Activated T-helper 1 cell treated with Interleukin-2 at 50 U/mL for 16 hours (primary cell): ENCODE measurements at places on chromosomes 4 and X.

DNA sequence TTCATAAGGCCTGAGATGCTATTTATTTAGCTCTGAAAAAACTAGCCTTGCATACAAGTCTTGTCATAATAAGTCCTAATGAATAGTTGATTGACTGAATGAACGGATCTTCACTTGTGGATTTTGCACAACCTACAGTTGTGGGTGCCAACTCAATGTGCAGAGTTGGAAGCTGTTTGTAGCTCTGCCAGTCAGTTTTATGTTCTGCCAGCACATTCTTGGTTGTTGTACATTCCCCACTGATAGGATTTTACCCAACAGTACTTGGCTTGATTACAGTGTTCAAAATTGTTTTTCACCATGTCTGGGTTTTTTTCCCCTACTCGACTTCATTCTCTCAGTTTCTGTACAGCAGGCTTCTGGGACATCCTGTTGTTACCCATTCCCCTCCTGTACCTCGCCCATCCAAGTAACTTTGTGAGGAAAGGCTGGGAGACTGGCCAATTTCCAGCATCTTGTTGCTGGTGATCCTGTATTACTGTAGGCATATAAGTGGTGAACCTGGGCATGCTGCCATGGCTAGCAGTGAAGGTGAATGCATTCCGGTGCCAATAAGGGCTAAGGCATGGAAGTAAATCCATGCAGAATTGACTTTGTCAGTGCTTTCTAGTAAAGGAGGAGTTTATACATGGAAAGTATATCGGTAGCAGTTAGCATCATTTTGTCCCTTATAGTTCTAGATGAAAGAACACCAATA is 22.8 kb downstream of the IL1RAPL1 start:
- DNase-seq: no peak

- no peak for DNase-seq
Measured at GRCh38 chr4:6732441-6733357, 16.7 kb downstream of the BLOC1S4 start.

- no peak for DNase-seq
Measured at GRCh38 chrX:115696939-115697338, 136.0 kb downstream of the PLS3 start.

- DNase-seq: no peak
Measured at GRCh38 chr4:38606587-38606905, 57.5 kb upstream of the KLF3 start.

DNA sequence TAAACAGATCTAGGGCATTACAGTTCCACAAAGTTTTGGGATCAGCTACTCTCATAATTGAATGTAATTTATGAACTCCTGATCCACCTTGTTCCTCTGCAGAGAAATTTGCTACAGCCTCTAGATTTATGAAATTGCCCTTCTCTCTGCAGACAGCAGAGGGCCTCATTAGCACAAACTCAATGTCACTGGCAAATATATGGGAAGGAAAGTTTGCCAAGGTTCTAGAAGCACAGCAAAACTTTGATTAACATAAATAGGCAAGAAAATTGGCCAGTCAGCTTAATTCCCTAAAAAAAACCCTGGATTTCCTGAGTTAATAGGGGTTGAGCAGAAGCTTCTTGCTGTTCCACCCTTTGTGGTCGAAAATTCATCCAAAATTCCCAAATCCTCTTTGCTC is 31.5 kb downstream of the PRPS1 start:
- no peak for DNase-seq

DNA sequence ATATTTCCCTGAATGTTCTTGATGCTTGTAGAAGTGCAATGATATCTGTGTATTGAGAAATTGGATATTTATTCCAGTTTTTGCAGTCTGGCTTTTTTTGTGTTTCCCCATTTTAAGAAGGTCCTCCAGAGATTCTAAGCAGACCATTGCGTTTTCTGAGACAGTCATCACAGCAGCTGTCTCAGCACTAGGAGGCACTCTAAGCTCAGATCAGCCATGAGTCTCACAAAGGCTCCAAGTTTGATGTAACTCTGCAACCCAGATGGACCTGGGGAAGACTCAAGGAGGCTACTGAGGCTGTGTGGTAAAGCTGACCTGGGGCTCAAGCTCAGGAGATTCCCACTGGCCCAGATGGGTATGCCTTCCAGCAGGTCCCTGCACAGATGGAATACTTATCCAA is 89.3 kb upstream of the CYLC1 start:
- no peak for DNase-seq

DNA sequence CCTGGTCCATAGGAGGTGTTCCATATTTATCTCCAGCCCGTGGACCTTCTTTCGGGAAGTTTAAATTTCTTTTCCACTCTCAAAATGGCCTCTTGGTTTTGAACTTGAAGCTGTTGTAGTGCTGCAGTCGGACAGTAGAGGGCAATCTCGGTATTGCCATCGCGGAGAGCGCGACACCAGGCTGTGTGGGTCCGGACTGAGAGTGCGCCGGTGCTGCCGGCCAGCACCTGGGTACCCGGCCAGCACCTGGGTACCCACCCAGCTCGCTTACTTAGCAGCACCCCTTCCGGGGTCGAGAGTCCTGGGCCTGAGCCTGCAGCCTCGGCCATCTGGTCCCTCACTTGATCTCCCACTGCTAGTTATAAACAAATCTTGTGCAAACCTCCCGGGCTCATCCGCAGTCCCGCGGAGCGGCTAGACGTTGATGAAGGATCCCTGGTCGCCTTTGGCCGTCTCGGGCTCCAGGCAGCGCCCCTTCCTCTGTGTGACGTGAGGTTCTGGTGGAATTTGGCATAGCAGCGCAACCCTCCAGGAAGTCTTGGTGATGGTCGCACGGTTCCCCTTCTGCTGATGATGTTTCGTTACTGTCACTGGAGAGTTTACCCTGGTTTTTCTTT is 18.0 kb downstream of the FAM9A start:
- no peak for DNase-seq

- DNase-seq: no peak
Measured at GRCh38 chr4:14877246-14878225, 124.7 kb upstream of the CPEB2 start.

DNA sequence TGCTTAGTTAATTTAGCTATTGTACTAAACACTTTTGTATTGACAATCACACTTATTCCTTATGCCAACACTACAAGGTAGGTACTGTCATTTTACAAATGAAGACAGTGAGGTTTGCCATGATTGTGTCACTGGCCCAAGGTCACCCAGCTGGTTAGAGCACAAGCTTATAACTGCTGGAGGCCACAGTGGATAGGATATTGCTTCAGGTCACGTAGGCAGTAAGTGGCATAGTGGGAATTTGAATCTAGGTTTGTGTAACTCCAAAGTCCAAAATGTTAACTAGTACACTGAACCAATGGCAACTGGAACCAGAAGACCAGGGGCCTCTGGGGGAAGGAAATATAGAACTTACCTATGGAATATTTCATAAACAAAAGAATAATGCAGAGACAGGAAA is 21.1 kb upstream of the PITX2 start:
- no peak for DNase-seq

GRCh38 chr4:53307819-53308780 is 57.8 kb downstream of the SCFD2 start:
- DNase-seq: no peak

DNA sequence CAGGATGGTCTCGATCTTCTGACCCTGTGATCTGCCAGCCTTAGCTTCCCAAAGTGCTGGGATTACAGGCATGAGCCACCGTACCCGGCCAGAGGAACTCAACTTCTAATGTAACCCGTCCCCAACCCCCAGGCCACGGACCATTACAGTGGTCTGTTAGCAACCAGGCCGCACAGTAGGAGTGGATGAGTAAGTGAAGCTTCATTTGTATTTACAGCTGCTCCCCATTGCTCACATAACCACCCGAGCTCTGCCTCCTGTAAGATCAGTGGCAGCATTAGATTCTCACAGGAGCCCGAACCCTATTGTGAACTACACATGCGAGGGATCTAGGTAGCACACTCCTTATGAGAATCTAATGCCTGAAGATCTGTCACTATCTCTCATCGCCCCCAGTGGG is 119.6 kb downstream of the SHROOM3 start:
- no peak for DNase-seq

GRCh38 chr4:632926-633325 is 7.6 kb downstream of the PDE6B start:
- DNase-seq: no peak

DNA sequence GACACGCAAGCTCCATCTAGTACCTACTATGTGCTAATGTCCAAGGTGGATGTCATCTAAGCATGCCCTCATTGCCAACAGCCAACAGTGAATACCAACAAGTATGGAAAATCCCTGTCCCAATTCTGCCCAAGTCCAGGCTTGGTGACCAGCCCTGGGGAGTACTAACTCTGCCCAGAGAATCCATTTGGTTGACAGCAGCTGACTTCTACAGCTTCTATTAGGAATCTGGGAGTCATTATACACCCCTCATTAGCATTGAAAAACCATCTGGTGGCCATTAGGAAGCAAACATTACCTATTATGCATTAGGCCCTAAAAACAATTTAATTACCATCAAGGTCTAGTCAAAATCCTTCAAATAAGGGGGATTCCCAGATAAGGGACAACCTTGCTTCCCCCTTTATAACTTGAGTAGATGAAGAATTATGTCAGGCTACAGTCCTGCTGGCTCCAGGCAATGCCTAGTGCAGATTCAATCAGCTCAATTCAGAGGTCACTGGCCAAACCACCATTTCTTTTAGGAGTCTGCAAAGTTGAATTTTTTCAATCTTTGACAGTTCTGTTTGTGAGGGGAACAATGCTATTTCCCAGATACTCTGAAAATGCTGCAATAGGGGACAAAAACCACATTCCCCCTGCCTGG is 228.0 kb upstream of the LDB2 start:
- no peak for DNase-seq

GRCh38 chr4:76201276-76201675 is 12.3 kb downstream of the SCARB2 start:
- no peak for DNase-seq

GRCh38 chr4:120918788-120919187 is 3.7 kb downstream of the PRDM5 start:
- no peak for DNase-seq

DNA sequence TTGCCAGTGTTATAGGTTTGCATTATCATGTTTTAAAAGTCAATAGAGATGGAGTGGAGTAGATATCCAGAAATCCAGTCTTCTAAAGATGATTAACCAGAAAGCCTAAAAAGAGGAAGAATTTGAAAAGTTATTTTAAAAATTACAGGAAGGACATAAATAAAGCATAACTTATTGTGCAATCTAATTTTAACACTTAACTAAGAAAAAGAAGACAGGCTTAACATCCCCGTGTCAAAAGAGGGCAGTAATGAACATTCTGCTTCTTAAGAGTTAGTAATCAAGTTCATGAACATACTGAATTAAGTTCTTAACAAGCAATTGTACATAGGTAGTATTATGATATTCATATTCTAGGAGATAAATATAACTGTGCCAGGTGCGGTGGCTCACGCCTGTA is 39.3 kb downstream of the ELF2 start:
- DNase-seq: no peak

GRCh38 chrX:154032653-154033052 is 13.0 kb upstream of the IRAK1 start:
- no peak for DNase-seq

DNA sequence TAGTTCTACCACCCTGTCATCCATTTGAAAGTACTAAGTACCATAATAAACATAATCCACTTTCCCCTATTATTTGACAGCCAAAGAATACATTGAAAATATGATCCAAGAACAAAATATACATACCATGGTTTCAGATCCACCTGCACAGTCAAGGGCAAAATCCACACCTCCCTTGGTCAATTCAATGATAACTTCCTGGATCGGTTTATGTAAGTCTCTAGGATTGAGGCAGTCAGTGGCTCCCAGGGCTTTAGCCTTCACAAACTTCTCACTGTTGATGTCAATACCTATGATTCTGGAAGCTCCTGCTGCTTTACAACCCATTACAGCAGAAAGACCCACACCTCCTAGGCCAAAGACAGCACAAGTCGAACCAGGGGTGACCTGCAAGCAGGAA is 12.7 kb downstream of the ADH4 start:
- DNase-seq: no peak

DNA sequence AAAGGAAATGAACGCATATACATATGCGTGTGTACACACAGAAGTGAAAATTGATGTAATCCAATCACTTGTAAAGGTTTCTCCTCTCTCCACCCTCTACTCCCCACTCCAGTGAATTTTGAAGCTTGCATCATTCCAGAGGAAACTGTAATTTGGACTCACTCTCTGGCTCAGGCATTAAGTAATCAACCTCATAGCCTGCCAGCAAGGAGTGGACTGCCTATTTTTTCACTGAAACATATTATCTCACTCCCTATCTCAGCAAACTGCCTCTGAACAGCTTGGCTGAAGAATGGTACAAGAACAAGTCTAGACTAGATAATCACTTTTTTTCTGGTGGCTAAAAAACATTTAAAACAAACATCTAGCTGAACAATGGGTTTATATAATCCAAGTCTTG is 124.2 kb downstream of the C4orf51 start:
- DNase-seq: no peak

GRCh38 chr4:40608628-40609027 is 21.0 kb downstream of the RBM47 start:
- no peak for DNase-seq

DNA sequence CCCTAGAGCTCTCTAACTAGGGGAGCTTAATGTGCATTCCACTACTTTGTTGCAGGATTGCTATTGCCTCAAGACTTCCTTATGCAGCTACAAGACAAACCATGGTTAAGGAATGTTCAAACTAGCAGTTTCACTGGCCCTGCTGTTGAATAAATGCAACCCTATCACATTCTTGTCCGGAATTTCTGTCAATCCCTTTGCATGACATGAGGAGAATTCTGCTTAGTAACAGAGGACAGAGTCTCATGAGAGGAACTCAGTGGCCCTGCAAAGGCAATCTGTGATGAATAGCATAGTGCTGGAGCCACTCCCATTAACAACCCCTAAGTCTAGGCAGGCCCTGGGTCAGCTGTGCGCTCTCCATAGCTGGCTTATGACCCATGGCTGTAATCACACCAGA is 30.7 kb upstream of the SGMS2 start:
- no peak for DNase-seq

DNA sequence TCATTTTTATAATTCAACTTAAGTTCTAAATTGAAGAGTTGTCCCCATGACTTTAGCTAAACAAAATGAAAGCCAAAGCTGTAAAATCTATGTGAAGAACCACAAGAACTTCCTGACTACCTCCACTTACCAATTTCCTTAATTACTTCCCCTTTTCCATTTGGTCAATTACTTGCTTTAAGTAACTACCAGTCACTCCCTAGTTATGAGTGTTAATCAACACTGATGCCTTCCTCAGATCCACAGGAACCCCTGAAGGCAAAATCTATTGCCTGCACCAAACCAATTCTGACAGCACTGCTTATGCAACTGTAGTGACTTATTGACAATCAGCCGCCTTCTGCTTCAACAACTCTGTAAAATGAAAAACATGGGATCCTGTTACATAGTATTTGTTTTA is 10.5 kb downstream of the RBMX start:
- no peak for DNase-seq

DNA sequence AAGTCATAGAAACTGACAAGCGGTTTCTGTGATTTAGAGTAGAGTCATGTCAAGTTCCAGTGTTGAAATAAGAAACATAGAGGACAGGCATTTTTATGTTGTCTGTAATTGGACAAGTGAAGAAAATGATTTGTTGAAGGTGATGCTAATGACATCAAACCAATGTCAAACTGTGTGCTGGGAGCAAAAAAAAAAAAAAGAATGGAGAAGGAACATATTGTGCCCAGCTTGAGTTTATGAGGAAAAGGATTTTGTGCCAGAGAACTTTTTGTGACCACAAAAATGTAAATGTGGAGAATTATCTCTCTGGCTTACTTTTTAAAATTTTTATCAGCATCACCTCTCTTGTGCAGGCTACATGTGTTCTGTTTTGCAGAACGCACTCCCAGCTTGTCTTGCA is 495.7 kb downstream of the RAPGEF2 start:
- no peak for DNase-seq

GRCh38 chrX:91331476-91331875 is 103.2 kb upstream of the PABPC5 start:
- DNase-seq: no peak
